BJ (cell line): ENCODE measurements at places on chromosomes 1 and 21.

DNA sequence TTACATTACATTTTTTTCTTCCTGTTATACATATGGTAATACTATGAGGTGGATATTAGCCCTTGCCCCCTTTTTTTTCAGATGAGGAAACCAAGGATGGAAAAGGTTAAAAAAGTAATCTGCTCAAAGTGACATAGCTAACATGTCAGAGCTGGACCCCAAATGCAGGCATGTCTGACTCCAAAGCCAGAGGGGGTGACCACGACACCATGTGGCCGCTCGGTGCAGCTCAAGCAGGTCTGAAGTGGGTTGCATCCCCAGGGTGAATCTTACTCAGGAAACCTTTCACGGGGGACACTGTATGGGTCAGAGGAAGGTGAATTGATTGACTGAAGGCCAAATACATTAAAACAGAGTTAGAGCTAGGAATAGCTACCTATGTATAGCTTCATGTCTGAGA is 34.8 kb downstream of the CD34 start:
- DNase-seq: no peak

DNA sequence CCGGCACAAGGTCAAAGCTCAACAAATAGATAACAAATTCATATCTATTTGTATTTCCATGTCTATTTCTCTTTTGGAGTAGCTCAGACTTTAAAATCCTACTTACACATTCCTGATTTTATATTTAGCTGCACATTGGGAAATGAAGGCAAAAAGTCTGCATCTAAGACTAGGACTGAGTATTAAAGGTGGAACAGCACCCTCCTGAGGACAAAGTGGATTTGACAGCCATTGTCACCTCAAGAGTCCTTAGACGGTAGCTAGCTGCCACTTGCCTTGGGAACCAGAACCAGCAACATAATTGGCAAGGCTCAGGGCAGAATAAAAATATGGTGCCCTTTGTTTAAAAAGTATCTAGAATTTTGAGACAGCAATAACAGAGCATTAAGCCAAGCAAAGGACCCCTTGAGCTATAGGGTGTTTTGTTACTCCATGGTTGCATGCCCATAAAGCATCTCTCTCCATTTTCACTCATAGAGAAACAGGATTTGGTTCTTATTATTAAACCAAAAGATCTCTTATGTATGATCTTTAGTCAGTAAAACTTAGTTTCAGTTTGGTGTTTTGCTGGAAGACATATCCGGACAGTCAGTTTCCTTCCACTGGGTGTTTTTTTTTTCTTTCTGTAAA is 30.0 kb upstream of the SGIP1 start:
- DNase-seq: no peak

GRCh38 chr1:62341089-62341488 is 21.9 kb upstream of the KANK4 start:
- DNase-seq: no peak

GRCh38 chr1:32948905-32949304 is 15.7 kb downstream of the RNF19B start:
- DNase-seq: no peak

DNA sequence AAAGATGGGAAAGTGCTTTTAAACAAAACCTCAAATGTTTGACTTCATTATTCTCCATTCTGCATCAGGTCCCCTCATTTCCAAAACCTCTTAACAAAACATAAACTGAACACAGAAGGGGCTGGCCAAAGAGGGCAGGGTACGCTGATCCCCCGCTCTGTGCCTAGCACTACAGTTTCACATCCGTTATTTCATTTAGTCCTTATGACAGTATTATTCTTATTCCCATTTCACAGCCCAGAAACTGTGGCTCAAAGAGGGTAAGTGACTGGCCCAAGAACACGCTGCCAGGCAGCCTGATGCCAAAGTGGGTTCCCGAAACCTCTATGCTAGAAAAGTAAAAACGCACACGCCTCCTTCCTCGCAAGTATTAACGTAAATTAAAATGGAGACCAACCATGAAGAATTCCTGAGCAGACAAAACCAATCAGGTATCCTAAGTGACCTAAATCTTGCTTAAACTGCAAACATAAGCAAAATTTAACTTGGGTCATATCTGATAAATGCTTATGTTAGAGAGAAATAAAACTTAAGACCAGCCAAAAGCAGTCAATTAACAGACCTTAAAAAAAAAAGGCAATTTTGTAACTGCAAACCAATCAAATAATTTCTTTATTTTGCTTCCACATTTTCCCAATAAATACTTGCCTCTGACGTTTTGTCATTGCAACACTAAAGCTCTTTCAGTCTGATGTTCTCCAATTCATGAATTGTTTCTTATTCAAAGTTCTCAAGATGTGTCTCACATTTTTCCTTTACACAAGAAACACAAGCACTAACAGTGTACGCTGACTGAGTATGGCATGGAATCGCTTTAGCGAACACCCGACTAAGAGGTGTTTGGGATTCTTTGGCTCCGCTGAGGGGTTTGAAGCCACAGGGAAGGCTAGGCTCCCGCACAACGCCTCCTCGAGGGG is 653 bp downstream of the CASP9 start:
- DNase-seq: no peak

- DNase-seq: no peak
These were observed 11.9 kb downstream of the THEMIS2 start for GRCh38 chr1:27884006-27884954.

- no peak for DNase-seq
These were observed 886.9 kb downstream of the AMY1C start for GRCh38 chr1:104636581-104636980.

GRCh38 chr1:35808450-35809113 is 766 bp downstream of the AGO4 start:
- DNase-seq: no peak

GRCh38 chr1:20112279-20113000 is 6.9 kb downstream of the PLA2G2D start:
- DNase-seq: no peak

- DNase-seq: no peak
These were observed 23.6 kb downstream of the VAMP4 start for GRCh38 chr1:171718216-171718615.
